ENCODE measurements at places on chromosomes 4 and X. TPM values are rescaled to one million over a fixed set of nuclear protein-coding genes. Genes with fewer than 3 reads are reported as not detected.

Gene UTP3
- 18.7 TPM for total RNA-seq

Gene P2RY8
- total RNA-seq, result 9.8 TPM

Gene MAGEA11
- not detected for total RNA-seq

GRCh38 chr4:184807797-184808712, 17.7 kb downstream of the ACSL1 start:
- DNase-seq, result no peak

DNA sequence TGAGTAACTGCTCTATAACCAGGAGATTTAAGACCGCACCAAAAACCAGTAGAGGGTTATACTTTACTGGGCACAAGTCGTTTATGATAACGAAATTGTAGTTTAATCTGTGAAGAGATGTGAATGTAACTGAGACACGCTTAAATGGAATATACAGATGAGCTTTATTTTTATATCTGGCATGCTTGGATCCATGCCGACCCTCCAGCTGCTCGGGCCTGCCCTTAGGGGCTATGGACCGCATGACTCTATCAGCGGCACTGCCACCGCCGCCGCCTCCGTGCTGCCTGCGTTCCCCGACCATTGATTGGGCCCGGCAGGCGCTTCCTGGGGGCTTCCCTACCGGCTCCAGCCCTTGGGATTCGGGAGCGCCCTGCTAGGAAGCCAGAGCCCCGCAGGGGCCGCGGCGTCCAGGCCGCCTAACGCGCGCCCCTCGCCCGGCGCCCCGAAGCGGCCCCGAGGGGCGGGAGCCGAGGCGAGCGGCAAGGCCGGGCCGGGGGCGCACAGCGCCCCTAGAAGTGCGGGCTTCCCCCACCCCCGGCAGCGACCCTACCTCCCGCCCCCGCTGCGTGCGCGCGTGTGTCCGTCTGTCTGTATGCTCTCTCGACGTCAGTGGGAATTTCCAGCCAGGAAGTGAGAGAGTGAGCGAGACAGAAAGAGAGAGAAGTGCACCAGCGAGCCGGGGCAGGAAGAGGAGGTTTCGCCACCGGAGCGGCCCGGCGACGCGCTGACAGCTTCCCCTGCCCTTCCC, at the start of gene NFKB1:
Gene NFKB1 (plus strand): TSS at position 664 of the 751 bp plus-strand sequence. CDS start 24,160 bp downstream, outside the sequence.
- DNase-seq, result peak; percentile 90

DNA sequence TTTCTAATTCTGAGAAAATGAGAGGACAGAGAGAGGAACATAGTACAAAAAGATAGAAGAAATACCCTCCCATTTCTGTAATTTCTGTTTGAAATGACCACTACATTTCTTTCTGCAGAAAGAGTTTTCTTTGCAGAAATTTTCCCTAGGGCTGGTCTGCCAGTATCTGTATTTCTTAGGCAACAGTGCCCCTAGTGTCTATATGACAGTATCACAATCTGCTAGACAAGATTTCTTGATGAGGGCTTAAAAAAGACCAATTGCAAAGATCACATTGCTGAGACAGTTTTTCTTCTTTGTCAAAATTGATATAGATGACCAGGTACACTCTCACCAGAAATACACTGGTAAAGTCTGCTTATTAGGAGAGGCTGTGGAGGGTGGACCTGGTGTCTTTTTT, 81.0 kb upstream of the ZDHHC15 start:
- DNase-seq, result no peak

All from activated naive CD4-positive, alpha-beta T cell treated with anti-CD3 and anti-CD28 coated beads for 36 hours (primary cell).